ENCODE measurements at places on chromosomes 3 and 15. TPM values are rescaled to one million over a fixed set of nuclear protein-coding genes. Genes with fewer than 3 reads are reported as not detected.

Gene KCNAB1
- total RNA-seq, result 2.8 TPM

Gene CCR8
- total RNA-seq, result not detected

Gene P2RY14
- total RNA-seq, result 1.4 TPM

Gene CYP1A1
- 6.7 TPM for total RNA-seq

Gene CIDEC
- not detected for total RNA-seq

Gene TERC
- 62.2 TPM for total RNA-seq

Gene AGBL1
- 1.0 TPM for total RNA-seq

Gene CGNL1
- 43.0 TPM for total RNA-seq

Gene CCDC12
- 45.5 TPM for total RNA-seq

Gene ETV5
- total RNA-seq, result 31.5 TPM

Gene MYLK
- 3.5 TPM for total RNA-seq

Gene KLHL40
- not detected for total RNA-seq

Gene ZNF620
- total RNA-seq, result 16.1 TPM

Gene MASP1
- total RNA-seq, result 0.63 TPM

Gene CCDC39
- not detected for total RNA-seq
